ENCODE measurements at places on chromosomes 6 and 20.
A peak's percentile ranks its signal among the peaks of the same experiment; 100 is the strongest.

DNA sequence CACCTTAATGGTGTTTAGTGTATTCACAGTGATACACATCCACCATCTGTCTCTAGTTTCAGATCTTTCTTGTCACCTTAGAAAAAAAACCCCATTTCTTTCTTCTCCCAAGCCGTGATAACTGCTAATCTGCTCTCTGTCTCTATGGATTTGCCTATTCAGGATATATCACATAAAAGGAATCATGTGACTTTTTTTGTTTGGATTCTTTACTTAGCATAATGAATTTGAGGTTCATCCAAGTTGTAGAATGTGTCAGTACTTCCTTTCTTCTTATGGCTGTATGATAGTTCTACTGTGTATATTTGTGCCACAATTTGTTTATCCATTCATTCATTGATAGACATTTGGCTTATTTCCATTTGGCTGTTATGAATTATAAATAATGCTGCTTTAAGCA lies 57.1 kb downstream of the ITCH start:
- no peak for DNase-seq

DNA sequence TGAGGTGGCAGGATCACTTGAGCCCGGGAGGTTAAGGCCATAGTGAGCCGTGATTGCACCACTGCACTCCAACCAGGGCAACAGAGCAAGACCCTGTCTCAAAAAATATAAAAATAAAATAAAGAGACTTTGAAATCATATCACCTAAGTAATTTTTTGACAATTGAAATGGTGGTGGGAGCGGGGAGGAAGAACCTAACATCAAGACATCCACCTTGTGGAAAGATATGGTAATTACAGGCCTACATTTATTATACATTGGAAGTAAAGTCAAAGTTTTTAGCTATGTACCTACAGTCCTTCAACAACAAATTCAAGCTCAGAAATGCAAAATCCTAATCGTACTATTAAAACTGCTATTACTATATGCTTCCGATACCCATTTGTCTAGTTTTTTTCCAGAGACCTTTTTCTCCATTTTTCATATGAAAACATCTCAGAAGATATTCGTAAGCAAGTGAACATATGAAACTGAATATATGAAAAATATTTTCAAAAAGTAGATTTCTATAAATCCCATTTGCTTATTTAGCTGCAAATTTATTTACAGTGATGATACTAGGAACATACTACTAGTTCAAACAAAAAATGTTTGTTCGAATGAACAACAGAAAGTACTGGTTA lies 83.3 kb downstream of the SYCP2 start:
- peak; percentile 37 for DNase-seq

DNA sequence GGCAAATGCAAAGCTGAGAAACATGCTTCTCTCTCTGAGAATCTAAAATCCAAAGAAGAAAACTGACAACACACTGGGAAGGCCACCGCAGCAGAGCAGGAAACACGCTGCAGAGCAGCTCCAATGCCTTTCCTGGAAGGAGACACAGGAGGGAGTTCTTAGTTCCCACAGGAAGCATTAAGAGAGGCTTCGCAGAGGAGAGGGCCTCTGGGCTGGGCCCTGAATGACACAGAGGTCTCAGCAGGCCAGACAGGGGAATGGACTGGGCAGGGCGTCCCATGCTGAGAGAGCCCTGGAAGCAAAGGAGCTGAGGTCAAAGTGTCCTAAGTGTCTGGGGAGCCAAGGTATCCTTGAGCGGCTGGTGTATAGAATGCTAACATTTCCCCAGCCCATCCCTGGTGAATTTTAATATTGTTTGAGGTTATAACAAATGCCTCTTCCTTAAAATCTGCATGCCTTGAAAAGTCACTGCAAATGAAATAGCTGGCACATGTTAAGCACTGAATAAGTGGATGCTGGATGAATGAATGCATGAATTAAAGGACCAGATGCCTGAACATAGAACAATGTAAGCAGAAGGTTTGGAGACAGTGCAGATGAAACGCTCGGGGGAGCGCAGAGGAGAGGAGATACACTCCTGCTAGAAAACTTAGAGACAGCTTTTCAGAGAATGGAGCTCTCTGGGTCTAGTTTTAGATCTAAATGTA lies 110.0 kb upstream of the SYNDIG1 start:
- no peak for DNase-seq

DNA sequence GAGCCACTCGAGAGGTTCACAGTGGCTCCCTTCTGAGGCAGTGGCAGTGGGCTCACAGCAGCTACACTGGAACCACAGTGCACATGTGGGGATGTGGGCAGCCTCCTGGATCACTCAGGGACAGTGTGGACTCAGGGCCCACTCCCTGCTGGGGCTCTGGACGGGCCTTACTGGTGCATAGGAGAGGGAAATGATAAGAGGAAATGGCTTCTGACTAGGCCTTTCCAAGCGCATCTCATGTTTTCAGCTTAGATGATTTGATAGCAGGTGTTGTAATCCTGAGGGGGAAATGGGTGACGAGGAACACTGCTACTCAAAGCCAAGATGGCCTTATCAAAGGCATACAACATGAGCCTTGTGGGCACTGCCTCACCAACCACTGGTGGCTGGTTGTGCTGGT lies 44.0 kb downstream of the PANK2 start:
- DNase-seq, result no peak

DNA sequence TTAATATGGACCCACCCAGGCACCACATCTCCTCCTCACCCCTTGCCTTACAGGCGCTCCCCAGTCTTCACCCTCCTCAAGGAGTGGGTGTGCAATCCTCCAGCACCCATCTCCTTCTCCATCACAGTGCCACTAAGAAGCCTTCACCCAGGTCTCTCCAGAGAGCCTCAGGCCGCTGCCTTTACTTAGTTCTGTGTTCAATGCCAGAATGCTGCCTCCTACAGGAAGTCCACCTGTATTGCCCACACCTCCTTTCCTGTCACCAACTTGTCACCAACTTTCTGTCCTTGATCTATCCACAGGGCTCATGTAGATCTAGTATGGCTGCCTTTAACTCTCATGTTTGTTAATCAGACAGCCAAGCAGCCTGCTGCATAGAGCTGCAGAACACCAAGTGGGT lies 586 bp upstream of the LST1 start:
- DNase-seq, result no peak

GRCh38 chr6:14075095-14075503 lies 42.5 kb upstream of the CD83 start:
- peak; percentile 55 for DNase-seq

DNA sequence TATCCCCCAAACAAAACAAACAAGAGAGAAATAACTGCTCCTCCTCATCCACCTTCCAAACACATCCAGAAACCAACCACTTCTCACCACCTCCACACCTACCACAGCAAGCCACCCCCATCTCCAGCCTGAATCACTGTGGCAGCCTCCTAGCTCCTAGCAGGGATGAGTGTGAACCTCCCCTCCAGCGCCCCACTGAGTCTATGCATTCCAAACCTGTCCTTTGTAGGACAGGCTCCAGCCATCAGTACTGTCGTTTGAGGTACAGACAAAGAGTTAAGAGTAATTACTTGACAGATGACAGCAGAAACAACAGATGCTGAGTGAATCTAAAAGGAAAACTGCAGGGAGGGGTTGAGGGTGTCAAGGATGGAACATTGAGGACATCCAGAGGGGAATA lies 2.4 kb downstream of the METTL24 start:
- no peak for DNase-seq

GRCh38 chr20:50582092-50582491 lies 71.9 kb downstream of the PTPN1 start:
- no peak for DNase-seq

- DNase-seq, result peak; percentile 63
Observed at GRCh38 chr6:1424306-1424927, 35.0 kb downstream of the FOXF2 start.

GRCh38 chr6:56730663-56731529 lies 88.2 kb upstream of the DST start:
- DNase-seq, result peak; percentile 82

GRCh38 chr6:131510094-131510493 lies 62.9 kb upstream of the ARG1 start:
- no peak for DNase-seq

- no peak for DNase-seq
Observed at GRCh38 chr20:40218316-40218969, 470.6 kb downstream of the MAFB start.

DNA sequence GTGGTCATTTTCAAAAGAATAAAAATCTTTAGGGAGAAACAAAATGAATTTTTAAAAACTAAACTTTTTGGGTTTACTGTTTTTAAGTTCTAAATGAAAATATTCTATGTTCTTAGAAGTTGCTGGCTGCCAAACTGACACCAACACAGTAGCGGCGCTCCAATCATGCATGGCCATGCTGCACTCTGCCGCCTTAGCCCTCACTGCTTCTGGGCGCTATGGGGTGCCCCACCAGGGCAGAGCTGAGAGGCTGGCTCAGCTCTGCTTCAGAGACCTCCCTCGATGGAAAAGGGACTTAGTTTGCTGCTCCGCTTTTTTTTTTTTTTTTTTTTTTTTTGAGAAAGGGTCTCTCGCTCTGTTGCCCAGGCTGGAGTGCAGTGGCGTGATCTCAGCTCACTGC lies 20.9 kb downstream of the EZR start:
- DNase-seq, result no peak

Measured in EL (cell line).